ENCODE measurements at places on chromosomes 4 and X.

- no peaks in the 10 kb centered on the region for H3K36me3 ChIP-seq
- DNase-seq: peak; percentile 38
- no peak overlapping the region for H3K4me3 ChIP-seq
- H3K27ac ChIP-seq: no peak overlapping the region
- H3K27me3 ChIP-seq: no peaks in the 10 kb centered on the region
- peaks cover 4% of the 10 kb centered on the region for H3K4me1 ChIP-seq
These were observed 106.5 kb downstream of the ATP11C start for GRCh38 chrX:139826065-139827044.

- H3K4me1 ChIP-seq: no peaks in the 10 kb centered on the region
- no peak overlapping the region for H3K27ac ChIP-seq
- no peaks in the 10 kb centered on the region for H3K27me3 ChIP-seq
- no peaks in the 10 kb centered on the region for H3K36me3 ChIP-seq
- H3K4me3 ChIP-seq: no peak overlapping the region
These were observed 654.5 kb downstream of the STIM2 start for GRCh38 chr4:27515140-27515539.

- H3K27ac ChIP-seq: no peak overlapping the region
- no peaks in the 10 kb centered on the region for H3K4me1 ChIP-seq
- H3K4me3 ChIP-seq: no peak overlapping the region
- H3K36me3 ChIP-seq: no peaks in the 10 kb centered on the region
- H3K27me3 ChIP-seq: no peaks in the 10 kb centered on the region
These were observed 28.4 kb downstream of the APBB2 start for GRCh38 chr4:41185614-41186592.

DNA sequence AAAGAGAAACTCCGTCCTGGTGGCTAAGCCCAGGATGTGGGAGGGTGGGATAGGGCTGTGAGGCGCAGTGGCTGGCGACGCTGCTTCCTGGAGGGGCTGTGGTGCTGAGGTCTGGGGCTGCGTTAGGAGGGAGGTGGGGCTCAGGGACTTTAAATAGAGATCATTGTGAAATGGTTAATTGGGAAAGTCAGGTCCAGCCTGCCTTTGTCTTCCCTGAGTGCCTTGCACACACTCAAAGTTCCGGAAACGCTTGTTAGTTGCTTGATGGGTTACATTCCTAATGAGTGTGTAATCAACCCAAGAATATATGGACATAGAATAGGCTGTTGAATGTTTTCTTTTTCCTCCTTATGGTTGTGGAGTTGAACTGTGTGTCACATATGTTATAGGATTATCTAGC lies 55.7 kb upstream of the CLDN34 start:
- no peaks in the 10 kb centered on the region for H3K36me3 ChIP-seq
- no peak overlapping the region for H3K27ac ChIP-seq
- no peak for DNase-seq
- no peaks in the 10 kb centered on the region for H3K4me1 ChIP-seq
- H3K27me3 ChIP-seq: peaks cover 32% of the 10 kb centered on the region

DNA sequence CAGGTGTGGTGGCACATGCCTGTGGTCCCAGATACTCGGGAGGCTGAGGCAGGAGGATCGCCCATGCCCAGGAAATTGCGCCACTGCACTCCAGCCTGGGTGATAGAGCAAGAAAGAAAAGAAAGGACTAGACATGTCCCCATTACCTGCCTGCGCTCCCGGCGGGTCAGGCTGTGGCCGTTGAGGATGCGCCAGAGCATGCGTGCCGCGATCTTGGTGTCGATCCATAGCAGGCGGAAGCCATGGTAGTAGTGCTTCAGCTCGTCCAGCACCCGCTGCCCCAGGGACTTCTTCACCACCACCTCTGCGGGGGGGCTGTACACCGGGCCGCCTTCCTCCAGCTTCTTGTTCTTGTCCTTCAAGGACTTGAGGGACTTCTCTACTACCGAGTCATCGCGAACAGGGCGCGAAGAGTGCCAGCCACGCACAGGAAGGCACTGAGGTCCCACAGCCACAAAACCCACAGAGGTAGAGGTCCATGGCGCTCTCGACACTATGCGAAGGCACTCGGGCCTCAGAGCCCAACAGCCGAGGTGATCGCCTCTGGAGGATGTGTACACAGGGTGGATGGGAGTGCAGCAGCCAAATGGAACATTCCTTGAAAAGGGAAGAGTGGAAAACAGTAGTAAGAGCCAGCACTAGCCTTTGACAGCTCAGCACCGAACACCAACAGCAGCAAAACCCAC lies 14.6 kb downstream of the LETM1 start:
- peaks cover 2% of the 10 kb centered on the region for H3K4me1 ChIP-seq
- H3K27me3 ChIP-seq: no peaks in the 10 kb centered on the region
- H3K4me3 ChIP-seq: no peak overlapping the region
- peaks cover 80% of the 10 kb centered on the region for H3K36me3 ChIP-seq
- DNase-seq: peak; percentile 63

- H3K4me1 ChIP-seq: no peaks in the 10 kb centered on the region
- H3K4me3 ChIP-seq: no peak overlapping the region
- peak; percentile 79 for DNase-seq
- no peak overlapping the region for H3K27ac ChIP-seq
- H3K27me3 ChIP-seq: peaks cover 9% of the 10 kb centered on the region
These were observed 17.5 kb upstream of the SH3KBP1 start for GRCh38 chrX:19904778-19905367.

- peaks cover 62% of the 10 kb centered on the region for H3K4me1 ChIP-seq
- H3K27me3 ChIP-seq: no peaks in the 10 kb centered on the region
- H3K4me3 ChIP-seq: no peak overlapping the region
- no peak overlapping the region for H3K27ac ChIP-seq
These were observed 17.0 kb upstream of the PAPSS1 start for GRCh38 chr4:107736924-107737448.

DNA sequence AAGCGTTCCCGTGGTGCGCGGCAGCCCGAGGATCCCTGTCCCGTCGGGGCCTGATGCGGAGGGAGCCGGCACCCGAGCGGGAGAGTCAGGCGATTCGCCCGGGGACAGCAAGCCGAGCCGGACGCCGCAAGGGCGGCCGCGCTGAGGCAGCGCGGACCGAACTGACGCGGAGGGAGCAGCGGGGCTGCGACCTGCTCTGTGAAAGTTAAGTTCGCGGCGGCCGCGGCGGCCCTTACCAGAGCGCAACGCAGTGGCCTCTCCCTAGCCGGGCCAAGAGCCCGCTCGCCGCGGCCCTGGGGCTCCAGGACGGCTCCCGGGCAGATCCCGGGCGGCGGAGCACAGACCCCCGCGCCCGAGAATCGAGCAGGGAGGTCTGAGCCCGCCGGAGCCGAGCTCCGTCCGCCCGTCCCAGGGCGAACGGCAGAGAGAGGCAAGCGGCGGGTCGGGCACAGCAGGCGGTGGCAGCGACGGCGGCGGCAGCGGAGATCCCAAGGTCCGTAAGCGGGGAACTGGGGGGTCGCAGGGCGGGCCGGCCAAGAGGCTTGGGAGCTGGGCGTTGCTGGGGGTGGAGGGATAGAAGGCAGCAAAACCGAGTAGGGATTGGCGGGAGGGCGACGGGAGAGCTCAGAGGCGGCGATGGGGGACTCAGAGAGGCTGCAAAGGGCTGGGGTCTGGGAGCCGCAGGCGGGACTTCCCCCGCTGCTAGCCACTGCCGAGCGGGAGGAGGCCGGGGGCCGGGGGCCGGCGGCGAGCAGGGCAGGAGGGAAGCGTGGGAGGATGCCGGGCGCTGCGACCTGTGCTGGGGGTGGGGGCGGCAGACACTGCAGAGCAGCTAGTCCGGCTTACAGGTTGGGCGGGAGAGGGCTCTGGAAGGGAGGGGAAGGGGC lies 1.0 kb downstream of the GPR50 start:
- DNase-seq: peak; percentile 14
- H3K4me3 ChIP-seq: peak overlapping the region; percentile 22
- peaks cover 2% of the 10 kb centered on the region for H3K4me1 ChIP-seq
- no peak overlapping the region for H3K27ac ChIP-seq
- H3K36me3 ChIP-seq: no peaks in the 10 kb centered on the region

GRCh38 chr4:6470502-6471306 lies 1.7 kb downstream of the PPP2R2C start:
- H3K27ac ChIP-seq: no peak overlapping the region
- H3K4me1 ChIP-seq: no peaks in the 10 kb centered on the region
- no peaks in the 10 kb centered on the region for H3K36me3 ChIP-seq

DNA sequence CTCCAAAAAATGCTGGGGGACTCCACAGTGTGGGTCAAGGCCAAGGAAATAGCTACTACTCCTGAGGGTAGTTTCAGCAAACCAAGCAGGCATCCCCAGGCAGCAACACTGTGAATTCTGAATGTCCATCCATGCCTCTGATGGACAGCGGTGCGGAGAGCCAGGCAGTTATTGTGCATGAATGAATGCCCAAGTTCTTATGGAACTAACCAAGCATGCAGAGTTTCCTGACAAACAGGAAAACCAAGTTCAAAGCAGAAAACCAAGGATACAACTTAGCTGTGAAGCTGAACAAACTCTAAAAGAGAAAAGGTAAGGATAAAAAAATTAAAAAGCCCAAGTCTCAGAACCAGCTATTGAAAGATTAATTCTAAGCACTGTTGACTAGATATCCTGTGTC lies 642.6 kb upstream of the HS3ST1 start:
- DNase-seq: no peak
- H3K27ac ChIP-seq: no peak overlapping the region
- no peaks in the 10 kb centered on the region for H3K36me3 ChIP-seq
- H3K4me1 ChIP-seq: no peaks in the 10 kb centered on the region

DNA sequence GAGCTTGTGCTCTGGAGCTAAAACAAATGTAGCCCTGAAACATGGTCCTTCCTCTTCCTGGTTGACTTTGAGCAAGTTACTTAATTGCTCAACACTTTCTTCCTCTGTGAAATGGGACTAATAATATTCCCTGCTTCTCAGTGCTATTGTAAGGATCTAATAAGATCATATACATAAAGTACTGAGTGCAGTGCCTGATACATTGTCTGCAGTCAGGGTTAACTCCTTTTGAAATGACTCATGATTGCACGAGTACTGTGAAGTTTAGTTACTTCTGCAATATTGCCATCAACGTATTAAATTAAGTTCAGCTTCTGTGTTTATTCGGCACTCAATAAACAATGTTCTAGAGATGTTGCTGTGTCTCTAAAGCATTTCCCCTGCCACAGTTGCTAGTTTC lies 91.8 kb upstream of the HPRT1 start:
- no peaks in the 10 kb centered on the region for H3K36me3 ChIP-seq
- no peak overlapping the region for H3K27ac ChIP-seq
- H3K27me3 ChIP-seq: peaks cover 4% of the 10 kb centered on the region
- no peaks in the 10 kb centered on the region for H3K4me1 ChIP-seq

DNA sequence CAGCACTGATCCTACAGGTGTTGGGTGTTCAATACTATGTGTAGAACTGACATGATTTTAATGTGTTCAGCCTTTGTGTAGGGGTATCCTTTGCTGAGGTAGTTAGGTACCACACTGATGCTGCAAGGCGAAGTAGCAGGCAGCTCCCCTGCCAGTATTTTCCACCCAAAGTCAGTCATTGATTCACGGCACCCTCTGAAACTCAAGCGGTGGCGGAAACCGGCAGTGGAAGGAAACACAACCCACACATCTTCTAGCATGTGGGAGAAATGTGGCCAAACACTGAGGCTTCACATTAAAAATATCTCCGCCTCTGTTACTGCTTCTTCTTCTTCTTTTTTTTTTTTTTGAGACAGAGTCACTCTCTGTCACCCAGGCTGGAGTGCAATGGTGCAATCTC lies 126.3 kb downstream of the AASDH start:
- no peak for DNase-seq
- H3K27me3 ChIP-seq: no peaks in the 10 kb centered on the region
- no peak overlapping the region for H3K27ac ChIP-seq
- H3K36me3 ChIP-seq: no peaks in the 10 kb centered on the region

DNA sequence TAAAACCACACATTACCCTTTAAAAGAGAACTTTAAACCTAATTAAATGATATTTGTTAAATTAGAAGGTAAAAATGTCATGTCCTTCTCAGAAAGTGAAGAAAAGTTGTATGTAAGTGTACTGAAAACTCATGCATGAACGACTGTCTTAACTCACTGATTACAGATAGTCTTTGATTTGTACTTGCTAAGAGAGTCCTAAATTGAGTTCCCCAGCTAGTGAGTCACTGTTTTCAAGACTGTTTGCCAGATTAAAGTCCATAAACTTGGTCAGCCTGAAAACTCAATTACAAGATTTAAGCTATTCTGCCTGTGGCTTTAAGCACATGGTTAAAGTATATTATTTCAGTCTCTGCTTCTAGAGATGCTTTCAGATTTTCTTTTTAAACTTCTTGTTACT lies 124.9 kb upstream of the ZCCHC13 start:
- no peaks in the 10 kb centered on the region for H3K4me1 ChIP-seq
- peaks cover 8% of the 10 kb centered on the region for H3K27me3 ChIP-seq
- H3K4me3 ChIP-seq: no peak overlapping the region
- peak; percentile 11 for DNase-seq
- H3K36me3 ChIP-seq: no peaks in the 10 kb centered on the region

- H3K36me3 ChIP-seq: no peaks in the 10 kb centered on the region
- H3K4me3 ChIP-seq: no peak overlapping the region
- no peak overlapping the region for H3K27ac ChIP-seq
- H3K27me3 ChIP-seq: no peaks in the 10 kb centered on the region
- DNase-seq: no peak
These were observed 1094.7 kb upstream of the TENM3 start for GRCh38 chr4:181148470-181148869.

GRCh38 chrX:85001344-85001743 lies 2.3 kb upstream of the APOOL start:
- H3K4me3 ChIP-seq: no peak overlapping the region
- H3K27ac ChIP-seq: no peak overlapping the region
- no peaks in the 10 kb centered on the region for H3K4me1 ChIP-seq

- H3K4me3 ChIP-seq: no peak overlapping the region
- DNase-seq: peak; percentile 73
- no peaks in the 10 kb centered on the region for H3K27me3 ChIP-seq
- no peaks in the 10 kb centered on the region for H3K36me3 ChIP-seq
- no peaks in the 10 kb centered on the region for H3K4me1 ChIP-seq
These were observed 602.2 kb downstream of the CENPC start for GRCh38 chr4:66943112-66943511.

Data from muscle of leg (tissue), 16 donors.